Left lung (tissue), 14 donors: ENCODE measurements at places on chromosomes 7 and 10. TPM values are rescaled to one million over a fixed set of nuclear protein-coding genes. Genes with fewer than 3 reads are reported as not detected.

CLDN12 gene
- 39.4 TPM for polyA plus RNA-seq

FXYD4 gene
- not detected for polyA plus RNA-seq

EZH2 gene
- 40.6 TPM for polyA plus RNA-seq

MCM10 gene
- 8.4 TPM for polyA plus RNA-seq

TEX36 gene
- not detected for polyA plus RNA-seq

GIMAP4 gene
- polyA plus RNA-seq, result 68.5 TPM
